Epithelial cell of umbilical artery (primary cell): ENCODE measurements at places on chromosomes 5 and 9. TPM values are rescaled to one million over a fixed set of nuclear protein-coding genes. Genes with fewer than 3 reads are reported as not detected.

Gene SPINK5
- 1.6 TPM in 1 of 2 replicates, not detected in the other for total RNA-seq

Gene PAEP
- not detected in 2 replicates for total RNA-seq

Gene MRPS30
- total RNA-seq: 68.9 and 78.3 TPM in 2 replicates

Gene MEGF10
- 0.15 and 0.97 TPM in 2 replicates for total RNA-seq

Gene BHMT2
- 0.61 TPM in 1 of 2 replicates, not detected in the other for total RNA-seq

Gene FOXD4L3
- total RNA-seq: not detected in 2 replicates

Gene CDC26
- 76.7 and 98.0 TPM in 2 replicates for total RNA-seq

Gene GLRA1
- total RNA-seq: not detected in 2 replicates

Gene BTNL3
- total RNA-seq: not detected in 2 replicates

Gene GABRG2
- not detected in 2 replicates for total RNA-seq

Gene ADCY2
- total RNA-seq: not detected in 2 replicates

Gene ANKRD31
- total RNA-seq: not detected in 2 replicates

Gene FGF18
- total RNA-seq: not detected in 2 replicates

Gene TXNDC15
- total RNA-seq: 106 and 165 TPM in 2 replicates

Gene EDIL3
- total RNA-seq: 47.0 and 47.4 TPM in 2 replicates

Gene CATSPER3
- total RNA-seq: not detected in 2 replicates

Gene PCDH1
- total RNA-seq: 144 and 266 TPM in 2 replicates

Gene IRGM
- not detected in 2 replicates for total RNA-seq

Gene ZNF782
- 1.6 and 6.5 TPM in 2 replicates for total RNA-seq

Gene RALGPS1
- 1.6 and 3.2 TPM in 2 replicates for total RNA-seq

Gene SLC36A3
- not detected in 2 replicates for total RNA-seq

Gene APBA1
- total RNA-seq: 0.91 and 1.6 TPM in 2 replicates

Gene SAP30L
- total RNA-seq: 17.6 and 23.1 TPM in 2 replicates

Gene OCLN
- 12.3 and 29.0 TPM in 2 replicates for total RNA-seq

Gene TMEM267
- 8.1 and 9.6 TPM in 2 replicates for total RNA-seq

Gene SCGB3A2
- total RNA-seq: not detected in 2 replicates

Gene MEGF9
- total RNA-seq: 4.9 and 9.3 TPM in 2 replicates

Gene PNPLA7
- under 0.01 and 0.15 TPM in 2 replicates for total RNA-seq

Gene SNCB
- not detected in 2 replicates for total RNA-seq

Gene CNTNAP3B
- 29.2 and 37.0 TPM in 2 replicates for total RNA-seq

Gene CD274
- total RNA-seq: 17.9 and 47.0 TPM in 2 replicates

Gene OLFM1
- 0.65 and 2.0 TPM in 2 replicates for total RNA-seq

Gene MTAP
- 32.5 and 42.1 TPM in 2 replicates for total RNA-seq

Gene MGAT1
- 70.5 and 79.6 TPM in 2 replicates for total RNA-seq

Gene SLC46A2
- total RNA-seq: not detected in 2 replicates

Gene CDH6
- 0.32 and 1.1 TPM in 2 replicates for total RNA-seq

Gene GRM6
- total RNA-seq: not detected in 2 replicates

Gene C5orf24
- total RNA-seq: 40.3 and 48.9 TPM in 2 replicates

Gene PCDHGA12
- 5.2 and 5.9 TPM in 2 replicates for total RNA-seq

Gene TRIM14
- total RNA-seq: 3.6 and 15.7 TPM in 2 replicates

Gene HINT2
- total RNA-seq: 22.1 and 23.6 TPM in 2 replicates

Gene SLIT3
- under 0.01 and 0.46 TPM in 2 replicates for total RNA-seq
